ENCODE measurements at places on chromosomes 7 and 10. TPM values are rescaled to one million over a fixed set of nuclear protein-coding genes. Genes with fewer than 3 reads are reported as not detected.

Gene MLXIPL
- 9.6 TPM for total RNA-seq

Gene CRYGN
- 0.33 TPM for total RNA-seq

Gene TECPR1
- 16.1 TPM for total RNA-seq

- no peak for DNase-seq
Observed at GRCh38 chr7:100035876-100036275, 13.7 kb upstream of the ZSCAN21 start.

GRCh38 chr7:67620216-67620933 lies 623.7 kb downstream of the TYW1 start:
- DNase-seq = no peak

- DNase-seq = no peak
Observed at GRCh38 chr7:88589927-88590326, 169.6 kb upstream of the ZNF804B start.

GRCh38 chr7:3033581-3033980 lies 10.1 kb downstream of the CARD11 start:
- no peak for DNase-seq

GRCh38 chr10:535051-535450 lies 154.4 kb downstream of the DIP2C start:
- DNase-seq = no peak

Measured in esophagus muscularis mucosa (tissue), 4 donors.